Lung (tissue), 17 donors: ENCODE measurements at places on chromosomes 2 and 18. TPM values are rescaled to one million over a fixed set of nuclear protein-coding genes. Genes with fewer than 3 reads are reported as not detected.

GRCh38 chr2:120323214-120323613, 22.7 kb upstream of the INHBB start:
- H3K27me3 ChIP-seq: peaks cover 5% of the 10 kb centered on the region
- no peaks in the 10 kb centered on the region for H3K4me1 ChIP-seq
- no peak overlapping the region for H3K4me3 ChIP-seq
- peak; percentile 82 for DNase-seq

DNA sequence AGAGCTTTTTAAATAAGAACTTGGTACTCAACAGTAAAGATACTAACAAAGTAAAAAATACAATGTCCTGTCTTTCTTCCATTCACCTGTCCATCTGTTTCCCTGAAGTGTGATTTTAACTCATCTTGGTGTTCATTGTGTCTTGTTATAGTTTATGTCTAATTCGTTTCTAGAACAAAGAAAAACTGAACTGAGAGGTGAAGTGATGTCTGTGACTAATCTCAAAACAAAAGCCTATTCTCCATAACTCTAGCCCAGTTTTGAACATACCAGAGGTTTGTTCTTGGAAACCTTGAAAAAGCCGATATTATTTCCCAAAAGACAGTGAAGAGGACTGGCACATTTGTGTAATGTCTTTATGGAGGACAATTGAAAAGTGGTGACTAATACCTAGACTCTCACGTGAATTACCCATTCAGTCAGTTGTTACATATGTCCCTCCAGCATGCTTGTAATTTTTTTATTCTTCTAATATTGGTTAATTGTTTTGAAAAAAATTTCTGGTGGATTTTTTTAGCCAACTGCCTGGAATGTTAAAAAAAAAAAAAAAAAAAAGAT, 725.8 kb downstream of the SATB2 start:
- no peak for DNase-seq
- no peak overlapping the region for H3K4me3 ChIP-seq
- H3K27me3 ChIP-seq: no peaks in the 10 kb centered on the region
- H3K36me3 ChIP-seq: no peaks in the 10 kb centered on the region
- no peaks in the 10 kb centered on the region for H3K4me1 ChIP-seq

GPR75 gene
- 1.4 TPM for total RNA-seq

CFAP65 gene
- total RNA-seq: 16.5 TPM

- peak; percentile 67 for DNase-seq
- no peak overlapping the region for H3K27ac ChIP-seq
- H3K36me3 ChIP-seq: no peaks in the 10 kb centered on the region
- no peaks in the 10 kb centered on the region for H3K27me3 ChIP-seq
- H3K4me3 ChIP-seq: no peak overlapping the region
Measured at GRCh38 chr18:43393174-43393573, 115.9 kb upstream of the SYT4 start.
